ENCODE measurements at places on chromosomes 12 and 14.

DNA sequence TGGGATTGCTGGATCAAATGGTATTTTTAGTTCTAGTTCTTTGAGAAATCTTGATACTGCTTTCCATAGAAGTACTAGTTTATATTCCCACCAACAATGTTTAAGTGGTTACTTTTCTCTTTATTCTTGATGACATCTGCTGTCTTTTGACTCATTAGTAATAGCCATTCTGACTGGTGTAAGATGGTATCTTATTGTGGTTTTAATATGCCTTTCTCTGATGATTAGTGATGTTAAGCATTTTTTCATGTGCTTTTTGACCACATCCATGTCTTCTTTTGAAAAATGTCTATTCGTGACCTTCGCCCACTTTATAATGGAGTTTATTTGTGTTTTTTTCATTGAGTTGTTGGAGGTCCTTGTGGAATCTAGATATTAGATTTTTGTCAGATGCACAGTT is 865.7 kb downstream of the SLC6A15 start:
- no peak for DNase-seq

DNA sequence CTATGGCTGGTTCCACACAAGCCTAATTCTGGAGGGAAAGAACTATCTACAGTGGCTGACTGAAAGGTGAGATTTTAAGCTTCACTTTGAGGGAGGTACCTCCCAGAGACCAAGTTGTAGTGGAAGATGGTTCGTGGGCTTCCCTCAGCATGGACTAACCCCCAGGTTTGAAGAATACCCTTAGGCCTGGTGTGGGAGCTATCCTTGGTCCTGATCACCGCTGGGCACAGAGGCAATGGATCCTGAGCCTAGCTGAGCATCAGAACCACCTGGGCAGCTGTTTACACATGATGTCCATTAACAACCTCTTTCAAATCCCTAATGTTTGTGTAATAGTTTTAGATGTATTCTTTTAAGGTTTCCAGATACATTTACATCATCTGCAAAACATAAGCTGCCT is 10.3 kb downstream of the DAO start:
- DNase-seq, result no peak

GRCh38 chr12:45415393-45415817 is 199.5 kb downstream of the ANO6 start:
- no peak for DNase-seq

DNA sequence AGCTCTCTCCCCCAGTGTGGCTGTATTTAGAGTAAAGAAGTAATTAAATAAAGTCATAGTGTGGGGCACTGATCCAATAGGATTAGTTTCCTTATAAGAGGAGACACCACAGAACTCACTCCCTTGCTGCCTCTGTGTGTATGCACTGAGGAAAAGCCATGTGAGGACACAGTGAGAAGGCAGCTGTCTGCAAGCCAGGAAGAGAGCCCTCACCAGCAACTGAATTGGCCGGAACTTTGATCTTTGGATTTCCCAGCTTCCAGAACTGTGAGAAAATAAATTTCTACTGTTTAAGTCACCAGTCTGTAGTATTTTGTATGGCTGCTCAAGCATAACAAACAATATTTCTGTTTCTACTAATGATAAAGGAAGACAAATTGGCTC is 368.7 kb upstream of the PRICKLE1 start:
- no peak for DNase-seq

DNA sequence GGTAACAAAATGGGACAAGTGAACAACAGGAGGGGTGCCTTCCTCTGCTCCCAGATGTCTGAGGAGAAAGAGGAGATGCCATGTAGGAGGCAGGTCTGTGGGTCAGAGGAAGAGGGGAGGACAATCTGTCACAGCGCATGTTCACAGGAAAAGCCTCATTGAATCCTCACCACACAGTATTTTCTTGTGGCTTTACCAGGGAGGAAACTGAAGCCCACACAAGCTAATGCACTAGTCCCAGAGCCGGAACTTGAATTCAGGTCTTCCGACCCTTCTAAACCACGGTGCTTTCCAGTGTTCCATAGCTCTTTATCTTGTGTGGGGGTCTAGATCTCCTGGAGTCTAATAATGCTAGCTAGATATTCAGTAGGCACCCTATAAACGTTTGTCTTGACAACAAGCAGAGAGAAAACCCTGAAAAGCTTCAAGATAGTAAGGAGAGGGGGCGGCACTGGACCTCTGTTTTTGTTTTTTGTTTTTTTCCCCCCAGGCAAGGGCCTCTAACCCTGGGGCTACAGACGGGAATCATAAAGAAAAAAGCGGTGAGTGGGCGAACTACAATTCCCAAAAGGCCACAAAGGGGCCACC is 371 bp upstream of the SHMT2 start:
- DNase-seq, result no peak

DNA sequence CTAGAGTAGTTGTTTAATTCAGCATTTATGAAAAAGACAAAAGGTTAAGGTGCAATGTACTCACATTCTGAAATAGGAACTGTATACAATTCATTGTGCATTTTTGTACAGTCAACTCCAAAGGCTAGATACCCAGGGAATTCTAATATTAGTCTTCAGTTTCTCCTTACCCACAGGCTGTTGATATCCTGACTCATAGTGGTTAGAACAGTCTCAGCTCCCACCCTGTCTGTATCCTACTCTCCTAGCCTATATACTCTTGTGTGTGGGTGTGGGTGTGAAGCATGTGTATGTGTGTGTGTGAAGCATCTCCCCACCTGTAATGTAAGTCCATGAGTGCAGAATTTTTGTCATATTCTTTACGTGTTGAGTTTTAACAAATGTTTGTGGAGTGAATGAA is 229.5 kb downstream of the NAV3 start:
- DNase-seq, result no peak

- no peak for DNase-seq
These were observed 1319.8 kb downstream of the TMEM121 start for GRCh38 chr14:106846218-106846617.

- DNase-seq, result no peak
These were observed 356.2 kb downstream of the NELL2 start for GRCh38 chr12:44519931-44520330.

- no peak for DNase-seq
These were observed 25.0 kb upstream of the HIGD1C start for GRCh38 chr12:50927356-50927755.

GRCh38 chr12:121181181-121181580 is 28.7 kb upstream of the P2RX4 start:
- no peak for DNase-seq

- DNase-seq, result no peak
These were observed 89.0 kb downstream of the PTPRR start for GRCh38 chr12:70831543-70831942.

- DNase-seq, result no peak
These were observed 72.1 kb upstream of the DIO3 start for GRCh38 chr14:101489092-101489760.

GRCh38 chr14:71070169-71070568 is 162.9 kb downstream of the PCNX1 start:
- DNase-seq, result no peak

DNA sequence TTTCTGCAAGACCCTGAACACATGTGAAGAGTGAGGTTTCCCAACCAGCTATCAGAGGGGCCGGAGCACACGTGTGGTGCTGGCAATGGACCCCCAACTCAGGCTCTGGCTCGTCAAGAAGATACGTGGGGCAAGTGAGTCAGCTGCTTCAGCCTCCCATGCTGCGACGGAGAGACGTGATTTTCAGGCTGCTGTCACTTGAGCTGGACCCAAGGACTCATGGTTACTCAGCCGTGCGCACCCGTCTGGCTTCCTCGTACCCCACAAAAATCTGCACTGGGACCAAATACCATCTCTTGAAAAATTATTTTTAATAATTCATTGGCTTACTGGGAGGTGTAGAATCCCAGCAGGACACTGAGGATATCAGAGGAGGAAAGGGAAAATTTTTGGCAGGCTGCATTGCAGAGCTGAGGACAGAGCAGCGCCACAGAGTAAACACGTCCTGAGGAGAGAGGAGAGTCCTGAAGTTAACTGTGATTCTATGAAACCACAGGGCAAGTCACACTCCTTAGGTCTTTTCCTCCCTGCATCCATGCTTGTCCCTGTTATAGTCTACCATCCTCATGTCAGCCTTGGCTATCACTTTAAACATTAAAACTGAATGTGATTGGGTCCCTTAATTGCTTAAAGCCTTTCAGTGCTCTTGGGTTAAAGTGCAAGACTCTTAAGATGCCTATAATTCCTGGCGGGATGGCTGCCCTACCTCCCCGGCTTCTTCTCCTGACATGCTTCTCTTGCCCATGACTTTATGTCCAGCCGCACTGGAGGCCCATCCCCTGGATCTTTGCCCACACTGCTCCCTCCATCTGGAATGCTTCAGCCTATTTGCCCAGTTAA is 95.3 kb upstream of the SLC35F4 start:
- DNase-seq, result no peak

DNA sequence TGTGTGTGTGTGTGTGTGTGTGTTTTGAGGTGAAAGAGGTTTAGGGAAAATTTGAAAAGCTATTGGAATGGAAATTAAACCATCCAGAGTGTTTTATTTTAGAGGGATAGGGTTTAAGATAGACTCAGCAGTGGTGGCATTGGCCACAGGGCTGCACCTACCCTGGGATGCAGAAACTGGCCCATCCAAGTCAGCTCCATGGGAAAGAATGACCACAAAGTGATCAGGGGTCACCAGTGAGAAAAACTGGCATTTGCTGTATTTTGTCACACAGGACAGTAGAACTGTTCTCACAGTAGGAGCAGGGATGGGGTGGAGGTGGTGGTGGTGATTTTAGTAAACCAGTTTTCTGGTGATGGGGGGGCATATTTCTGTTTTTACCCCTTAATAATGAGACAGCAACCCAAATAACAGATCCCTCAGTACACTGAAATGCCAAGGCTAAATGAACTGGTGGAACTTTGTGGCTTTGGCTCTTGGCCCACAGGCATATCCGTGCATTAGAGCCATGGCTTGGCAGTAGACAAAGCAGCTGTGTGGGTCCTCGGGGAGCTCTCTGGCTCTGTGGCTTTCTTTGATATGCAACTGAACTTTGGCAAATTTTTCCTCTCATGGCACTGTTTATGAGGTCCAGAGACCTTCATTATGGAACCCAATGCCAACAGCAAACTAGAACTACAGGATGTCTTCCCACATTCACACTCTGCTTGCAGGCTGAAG is 348.3 kb downstream of the ZFP36L1 start:
- DNase-seq, result no peak

GRCh38 chr12:19841451-19841850 is 402.2 kb downstream of the AEBP2 start:
- DNase-seq, result no peak

- DNase-seq, result no peak
These were observed 13.5 kb downstream of the ZNF664 start for GRCh38 chr12:123986374-123986965.

- DNase-seq, result peak; percentile 72
These were observed 2.6 kb downstream of the ITPK1 start for GRCh38 chr14:93112891-93113677.

GRCh38 chr12:111664961-111665865 is 20.5 kb downstream of the BRAP start:
- DNase-seq, result no peak

GRCh38 chr12:25755136-25755970 is 202.3 kb upstream of the LMNTD1 start:
- no peak for DNase-seq

DNA sequence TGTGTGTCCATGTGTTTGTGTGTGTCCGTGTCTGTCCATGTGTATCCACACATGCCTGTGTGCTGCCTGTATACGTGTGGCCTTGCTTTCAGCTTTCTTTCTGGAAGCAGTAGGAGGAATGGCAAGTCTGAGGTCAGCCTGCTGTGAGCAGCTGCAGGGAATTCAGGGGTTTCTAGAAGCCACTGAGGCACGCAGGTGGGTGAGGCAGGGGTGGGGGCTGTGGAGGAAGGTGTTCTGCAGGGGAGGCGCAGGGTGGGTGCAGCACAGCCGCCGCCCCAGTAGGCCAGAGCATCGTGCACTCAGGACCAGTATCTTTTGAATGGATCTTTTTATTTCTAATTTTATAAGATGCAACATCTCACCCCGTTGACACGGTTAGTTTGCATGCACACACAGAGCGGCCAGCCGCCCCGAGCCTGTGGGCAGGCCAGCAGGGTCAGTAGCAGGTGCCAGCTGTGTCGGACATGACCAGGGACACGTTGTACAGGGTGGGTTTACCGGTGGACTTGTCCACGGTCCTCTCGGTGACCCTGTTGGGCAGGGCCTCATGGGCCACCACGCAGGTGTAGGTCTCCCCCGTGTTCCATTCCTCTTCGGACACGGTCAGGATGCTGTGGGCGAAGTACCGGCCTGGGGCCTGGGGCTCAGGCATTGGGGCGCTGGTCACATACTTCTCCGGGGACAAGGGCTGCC is 327.7 kb downstream of the TMEM121 start:
- DNase-seq, result no peak

DNA sequence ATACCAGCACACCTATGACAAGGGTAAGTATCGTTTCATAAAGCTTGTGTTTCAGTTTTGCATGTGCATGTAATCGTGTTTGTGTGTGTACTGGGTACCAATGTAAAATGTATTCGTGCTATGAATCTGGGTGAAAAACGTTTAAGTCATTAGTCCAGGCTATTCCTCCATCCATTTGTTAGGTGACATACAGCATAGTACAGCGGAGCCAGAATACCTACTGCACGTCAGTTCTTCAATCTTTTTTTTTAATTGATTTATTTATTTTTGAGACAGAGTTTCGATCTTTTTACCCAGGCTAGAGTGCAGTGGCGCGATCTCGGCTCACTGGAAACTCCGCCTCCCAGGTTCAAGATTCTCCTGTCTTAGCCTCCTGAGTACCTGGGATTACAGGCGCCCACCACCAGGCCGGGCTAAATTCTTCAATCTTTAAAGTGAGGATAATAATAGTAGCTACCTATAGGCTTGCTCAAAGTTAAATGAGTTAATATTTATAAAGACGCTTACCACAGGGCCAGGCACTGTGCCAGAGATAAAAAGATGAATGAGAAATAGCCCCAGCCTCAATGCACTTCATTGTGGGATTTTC is 661 bp upstream of the RPS26 start:
- DNase-seq, result no peak

- no peak for DNase-seq
These were observed 48.5 kb downstream of the TBK1 start for GRCh38 chr12:64500394-64500793.

DNA sequence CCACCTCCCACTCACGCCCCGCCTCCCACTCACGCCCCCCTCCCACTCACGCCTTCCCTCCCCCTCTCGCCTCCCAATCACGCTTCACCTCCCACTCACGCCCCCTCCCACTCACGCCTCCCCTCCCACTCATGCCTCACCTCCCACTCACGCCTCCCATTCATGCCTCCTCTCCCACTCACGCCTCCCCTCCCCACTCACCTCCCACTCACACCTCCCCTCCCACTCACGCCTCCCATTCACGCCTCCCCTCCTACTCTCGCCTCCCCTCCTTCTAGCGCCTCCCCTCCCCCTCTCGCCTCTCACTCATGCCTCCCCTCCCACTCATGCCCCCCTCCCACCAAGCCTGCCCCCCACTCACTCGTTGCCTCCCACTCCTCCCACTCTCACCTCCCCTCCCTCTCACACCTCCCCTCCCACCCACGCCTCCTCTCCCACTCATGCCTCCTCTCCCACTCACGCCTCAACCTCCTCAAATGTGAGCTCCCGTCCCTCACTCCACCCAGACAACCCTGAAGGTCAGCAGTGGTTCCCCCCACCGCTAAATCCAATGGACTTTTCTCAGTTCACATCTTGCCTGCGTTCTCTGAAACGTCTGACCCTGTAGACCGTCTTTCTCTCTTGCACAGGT is 39.8 kb downstream of the TMEM63C start:
- DNase-seq, result no peak

- no peak for DNase-seq
These were observed 64.5 kb downstream of the FOXG1 start for GRCh38 chr14:28831126-28831525.

Data from stimulated activated naive CD4-positive, alpha-beta T cell (primary cell).